HepG2 (cell line): ENCODE measurements at places on chromosomes 3 and 15. TPM values are rescaled to one million over a fixed set of nuclear protein-coding genes. Genes with fewer than 3 reads are reported as not detected.

Gene CMTM6
- 20.7 and 25.6 TPM in 2 replicates for polyA plus RNA-seq

Gene C3orf49
- polyA plus RNA-seq, result not detected in 2 replicates

- H3K4me3 ChIP-seq, result no peak overlapping the region
- no peaks in the 10 kb centered on the region for H3K27me3 ChIP-seq
- H3K4me1 ChIP-seq, result peaks cover 74% of the 10 kb centered on the region
- no peaks in the 10 kb centered on the region for H3K36me3 ChIP-seq
- no peak overlapping the region for H3K27ac ChIP-seq
- no peak for DNase-seq
These were observed 2.8 kb downstream of the ABHD2 start for GRCh38 chr15:89090791-89091626.

DNA sequence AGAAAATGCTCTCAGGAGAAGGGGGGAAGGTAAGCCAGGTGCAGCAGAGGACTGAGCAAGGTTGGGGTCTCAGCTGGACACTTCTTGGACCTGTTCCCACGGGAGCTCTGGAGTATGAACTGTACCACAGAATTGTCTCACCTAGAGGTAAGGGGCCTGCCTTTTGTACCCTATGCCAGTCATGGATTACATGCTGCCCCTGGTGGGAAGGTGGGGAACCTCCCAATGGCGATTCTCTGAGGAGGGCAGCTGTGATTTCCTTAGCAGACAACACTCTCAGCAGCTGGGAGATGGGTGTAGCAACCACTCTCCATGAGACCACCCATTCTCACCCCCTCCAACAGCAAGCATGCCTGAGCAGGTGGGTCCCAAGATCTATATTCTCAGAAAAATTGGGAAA is 329.4 kb upstream of the CTNNB1 start:
- H3K27me3 ChIP-seq, result no peaks in the 10 kb centered on the region
- H3K27ac ChIP-seq, result no peak overlapping the region
- no peak overlapping the region for H3K4me3 ChIP-seq

Gene CSNK1G1
- polyA plus RNA-seq, result 6.9 and 8.5 TPM in 2 replicates

DNA sequence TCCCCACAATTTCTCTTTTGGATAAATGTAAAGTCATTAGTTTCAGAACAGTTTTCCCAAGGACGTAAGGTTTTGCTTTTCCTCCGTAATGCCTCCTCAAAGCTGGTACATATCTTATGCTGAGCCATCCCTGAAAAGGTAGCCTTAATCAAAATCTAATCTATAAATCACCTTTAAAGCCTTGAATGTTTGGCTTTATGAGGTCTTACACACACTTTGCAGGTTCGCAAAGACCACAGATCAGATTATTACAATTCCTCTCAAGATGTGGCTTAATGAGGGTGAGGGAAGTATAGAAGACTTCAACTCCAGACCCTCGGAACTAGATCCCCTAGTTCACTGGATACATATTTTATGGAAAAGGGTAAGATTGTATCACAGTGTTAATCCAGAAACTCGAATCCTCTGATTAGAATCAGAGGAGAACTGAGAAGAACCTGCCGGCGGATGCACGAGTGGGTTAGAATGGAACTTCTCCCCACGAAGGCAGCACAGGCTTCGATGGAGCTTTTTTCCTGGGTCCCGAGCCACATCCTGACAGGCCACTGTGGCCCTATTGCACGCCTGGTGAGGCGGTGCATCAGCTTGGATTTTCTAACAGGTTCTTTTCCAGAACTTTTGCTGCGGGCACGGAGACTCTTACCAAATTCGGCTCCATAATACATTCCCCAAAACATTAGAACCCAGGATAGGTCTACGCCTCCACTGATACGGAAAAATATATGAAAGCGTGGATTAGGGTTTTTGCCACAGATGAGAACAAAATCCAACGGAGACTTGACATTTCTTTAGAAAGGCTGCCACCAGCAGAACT is 1.2 kb downstream of the CTXND1 start:
- no peak overlapping the region for H3K27ac ChIP-seq
- peak overlapping the region; percentile 73 for H3K4me3 ChIP-seq
- DNase-seq, result no peak
- peaks cover 4% of the 10 kb centered on the region; the same call in 1 of the 2 replicates for H3K27me3 ChIP-seq
- H3K4me1 ChIP-seq, result peaks cover 62% of the 10 kb centered on the region

Gene SI
- not detected in 2 replicates for polyA plus RNA-seq

DNA sequence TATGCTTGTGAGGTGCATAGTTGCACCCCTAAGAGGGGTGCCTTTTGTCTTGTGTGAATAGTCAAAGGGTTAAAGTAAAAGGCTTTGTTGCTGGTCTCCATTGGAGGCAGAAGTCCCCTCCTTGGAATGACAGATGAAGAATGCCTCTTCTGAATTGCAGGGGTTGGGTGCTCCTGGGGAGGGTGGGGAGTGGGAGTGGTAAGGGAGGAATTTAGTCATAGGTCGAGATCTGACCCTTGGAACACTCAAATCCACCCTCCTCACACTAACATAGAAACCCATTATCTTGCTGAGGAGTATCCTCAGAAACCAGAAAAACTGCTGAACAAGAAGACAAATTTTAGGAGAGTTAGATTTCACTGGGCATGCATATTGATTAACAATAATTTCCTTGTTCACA is 4.7 kb downstream of the CTXND1 start:
- peaks cover 76% of the 10 kb centered on the region for H3K4me1 ChIP-seq
- DNase-seq, result no peak
- H3K4me3 ChIP-seq, result no peak overlapping the region
- no peaks in the 10 kb centered on the region for H3K36me3 ChIP-seq
- H3K27me3 ChIP-seq, result peaks cover 18% of the 10 kb centered on the region; the same call in 2 of the 3 replicates

GRCh38 chr3:68089572-68090011 is 435.2 kb upstream of the SUCLG2 start:
- H3K4me3 ChIP-seq, result no peak overlapping the region
- H3K27ac ChIP-seq, result no peak overlapping the region
- no peak for DNase-seq

DNA sequence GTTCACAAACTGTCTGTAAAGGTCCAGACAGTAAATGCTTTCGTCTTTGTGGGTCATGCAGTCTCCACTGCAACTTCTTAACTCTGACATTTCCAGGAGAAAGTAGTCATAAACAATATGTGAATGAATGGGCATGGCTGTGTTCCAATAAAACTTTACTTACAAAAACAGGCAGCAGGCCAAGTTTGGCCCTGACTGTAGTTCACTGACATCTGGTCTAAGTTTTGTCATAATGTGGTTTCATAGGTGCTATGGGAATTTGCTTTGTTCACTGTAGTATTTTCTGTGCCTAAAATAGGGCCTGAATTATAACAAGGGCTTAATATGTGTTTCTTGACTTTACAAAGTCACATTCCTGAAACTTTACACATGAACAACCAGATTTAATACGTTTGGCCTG is 186.0 kb upstream of the KBTBD8 start:
- DNase-seq, result no peak
- H3K27ac ChIP-seq, result no peak overlapping the region
- H3K4me3 ChIP-seq, result no peak overlapping the region
- H3K27me3 ChIP-seq, result no peaks in the 10 kb centered on the region
- H3K4me1 ChIP-seq, result peaks cover 23% of the 10 kb centered on the region

DNA sequence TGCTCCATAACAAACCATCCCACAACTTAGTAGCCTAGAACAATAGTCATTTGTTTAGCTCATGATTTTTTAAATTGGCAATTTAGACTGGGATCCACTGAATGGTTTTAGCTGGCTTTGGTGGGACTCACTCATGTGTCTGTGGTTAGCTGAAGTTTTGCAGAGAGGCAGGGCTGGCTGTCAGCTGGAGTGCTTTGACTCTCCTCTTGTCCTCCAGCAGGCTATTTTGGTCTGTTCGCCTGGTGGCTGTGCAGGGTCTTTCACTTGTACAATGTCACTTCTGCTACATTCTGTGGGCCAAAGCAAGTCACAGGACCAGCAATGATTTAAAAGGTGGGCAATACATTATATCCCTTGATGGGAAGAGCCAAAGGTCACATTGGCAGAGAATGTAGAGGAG is 1146.5 kb downstream of the ROBO2 start:
- H3K36me3 ChIP-seq, result no peaks in the 10 kb centered on the region
- H3K27ac ChIP-seq, result no peak overlapping the region
- H3K4me3 ChIP-seq, result no peak overlapping the region
- H3K27me3 ChIP-seq, result no peaks in the 10 kb centered on the region

Gene GPR87
- polyA plus RNA-seq, result 0.05 TPM in 1 of 2 replicates, not detected in the other

- no peak overlapping the region for H3K4me3 ChIP-seq
- no peak overlapping the region for H3K27ac ChIP-seq
- DNase-seq, result peak; percentile 25
- no peaks in the 10 kb centered on the region for H3K4me1 ChIP-seq
These were observed 15.7 kb upstream of the PRR23E start for GRCh38 chr3:127177226-127177625.

DNA sequence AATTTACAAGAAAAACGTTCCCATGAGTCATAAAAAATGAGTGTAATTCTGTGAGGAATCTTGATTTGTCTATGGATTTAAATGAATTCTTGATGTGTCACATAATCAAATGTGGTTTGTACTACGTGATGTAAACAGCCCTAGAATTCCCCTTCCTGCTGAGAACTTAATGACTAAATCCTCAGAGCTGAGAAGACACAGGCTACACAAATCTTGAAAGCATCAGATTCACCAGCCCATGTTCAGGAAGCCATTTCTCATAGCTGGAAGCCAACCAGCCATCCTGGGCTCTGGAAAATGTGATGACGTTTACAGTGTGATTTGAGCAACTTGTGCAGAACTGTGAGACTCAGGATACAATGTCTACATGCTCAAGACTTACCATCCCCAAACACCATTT is 193.7 kb upstream of the MME start:
- H3K4me3 ChIP-seq, result no peak overlapping the region
- DNase-seq, result no peak
- H3K36me3 ChIP-seq, result no peaks in the 10 kb centered on the region

DNA sequence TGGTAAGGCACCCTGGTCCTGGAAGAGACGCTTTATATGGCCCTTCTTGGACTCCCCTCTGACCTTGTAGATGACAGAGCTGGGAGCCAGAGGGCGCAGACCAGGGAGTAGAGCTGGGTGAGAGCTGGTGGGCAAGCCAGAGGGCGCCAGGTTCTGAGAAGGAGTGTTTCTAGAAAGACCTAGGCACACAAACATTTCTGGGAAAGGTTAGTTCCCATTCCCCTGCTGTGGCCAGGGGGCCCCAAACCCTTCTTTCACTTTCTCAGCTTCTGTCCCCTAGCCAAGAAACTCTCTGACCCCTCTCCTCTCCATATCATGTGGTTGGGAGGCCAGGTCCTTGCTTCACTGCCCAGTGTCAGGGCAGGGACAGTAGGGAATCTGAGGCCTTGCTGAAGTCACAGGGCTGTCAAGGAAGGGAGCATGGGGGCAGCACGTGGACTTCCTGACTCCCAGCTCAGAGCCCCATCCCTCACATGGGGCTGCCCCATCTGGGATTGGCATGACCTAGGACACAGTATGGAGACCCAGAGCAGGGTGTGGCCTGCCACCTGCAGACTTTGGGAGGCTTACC is 3.6 kb downstream of the HEMK1 start:
- H3K27me3 ChIP-seq, result no peaks in the 10 kb centered on the region; the same call in 2 of the 3 replicates
- no peak overlapping the region for H3K27ac ChIP-seq
- H3K4me3 ChIP-seq, result no peak overlapping the region
- no peaks in the 10 kb centered on the region; the same call in 2 of the 3 replicates for H3K36me3 ChIP-seq
- no peak for DNase-seq

Gene B3GALNT1
- polyA plus RNA-seq, result not detected in 2 replicates

DNA sequence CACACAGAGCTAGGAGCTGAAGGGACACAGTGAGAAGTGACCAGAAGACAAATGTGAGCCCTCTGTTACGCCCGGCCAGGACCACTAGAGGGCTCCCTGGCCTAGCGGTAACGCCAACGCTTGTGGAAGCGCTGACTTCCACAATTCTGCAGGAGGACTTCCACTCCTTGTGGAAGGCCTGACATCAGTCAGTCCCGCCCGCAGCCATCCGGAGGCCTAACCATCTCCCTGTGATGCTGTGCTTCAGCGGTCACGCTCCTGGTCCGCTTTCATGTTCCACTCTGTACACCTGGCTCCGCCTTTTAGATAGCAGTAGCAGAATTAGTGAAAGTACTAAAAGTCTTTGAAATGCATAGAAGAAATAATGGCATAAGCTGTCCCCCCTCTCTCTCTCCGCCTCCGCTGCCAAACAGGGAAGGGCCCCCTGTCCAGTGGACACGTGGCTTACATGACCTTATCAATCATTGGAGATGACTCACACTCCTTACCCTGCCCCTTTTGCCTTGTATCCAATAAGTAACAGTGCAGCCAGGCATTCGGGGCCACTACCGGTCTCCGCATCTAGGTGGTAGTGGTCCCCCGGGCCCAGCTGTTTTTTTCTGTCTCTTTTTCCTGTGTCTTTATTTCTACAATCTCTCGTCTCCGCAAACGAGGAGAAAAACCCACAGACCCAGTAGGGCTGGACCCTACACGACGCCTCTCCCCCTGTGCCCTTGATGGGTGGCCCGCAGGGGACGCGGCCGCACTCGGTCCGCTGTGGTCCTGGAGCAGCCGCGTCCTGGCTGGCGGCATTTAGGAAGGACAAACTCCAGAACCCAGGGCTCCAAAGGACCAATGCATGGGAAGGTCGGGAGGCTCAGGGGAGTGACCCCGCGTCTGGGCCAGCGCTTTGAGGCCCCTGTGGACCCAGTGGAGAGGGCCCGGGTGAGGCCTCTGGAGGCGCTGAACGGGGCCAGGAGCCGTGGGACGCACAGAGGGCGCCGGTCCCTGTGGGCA is 27.0 kb upstream of the RPL32 start:
- H3K27me3 ChIP-seq, result peaks cover 62% of the 10 kb centered on the region
- H3K27ac ChIP-seq, result no peak overlapping the region
- H3K36me3 ChIP-seq, result no peaks in the 10 kb centered on the region
- no peaks in the 10 kb centered on the region; the same call in 1 of the 2 replicates for H3K4me1 ChIP-seq
- DNase-seq, result peak; percentile 77

Gene AHSG
- polyA plus RNA-seq, result 19,152 and 25,909 TPM in 2 replicates

DNA sequence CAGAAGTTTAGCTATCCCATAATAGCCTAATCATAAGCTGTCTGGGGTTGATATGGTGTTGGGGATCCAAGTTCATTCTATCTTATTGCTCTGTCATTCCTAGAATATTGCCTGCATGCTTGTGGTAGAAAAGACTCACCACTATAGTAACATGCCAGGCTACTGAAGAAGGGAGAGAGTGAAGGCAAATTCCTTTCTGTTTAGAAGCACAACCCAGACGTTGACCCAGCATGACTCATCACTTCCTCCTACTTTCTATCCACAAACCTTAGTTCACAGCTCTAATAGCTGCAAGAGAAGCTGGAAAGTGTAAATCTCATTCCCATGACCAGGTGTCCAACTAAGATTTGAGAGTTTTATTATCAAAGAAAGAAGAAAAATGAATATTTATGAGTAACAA is 57.8 kb upstream of the NMD3 start:
- no peak overlapping the region for H3K4me3 ChIP-seq
- no peaks in the 10 kb centered on the region; the same call in 1 of the 2 replicates for H3K27me3 ChIP-seq
- no peaks in the 10 kb centered on the region for H3K4me1 ChIP-seq
- H3K36me3 ChIP-seq, result no peaks in the 10 kb centered on the region
- no peak overlapping the region for H3K27ac ChIP-seq

Gene PLAAT1
- polyA plus RNA-seq, result not detected in 2 replicates

Gene DPPA2
- polyA plus RNA-seq, result not detected in 2 replicates
